ENCODE measurements at places on chromosomes 1 and 21.

GRCh38 chr1:189429610-189430009 lies 1048.1 kb downstream of the BRINP3 start:
- DNase-seq = peak; percentile 15
- H3K4me1 ChIP-seq = no peaks in the 10 kb centered on the region
- H3K27me3 ChIP-seq = no peaks in the 10 kb centered on the region
- no peaks in the 10 kb centered on the region for H3K36me3 ChIP-seq
- H3K4me3 ChIP-seq = no peak overlapping the region

- peaks cover 54% of the 10 kb centered on the region for H3K36me3 ChIP-seq
- no peak overlapping the region for H3K4me3 ChIP-seq
- no peak overlapping the region for H3K27ac ChIP-seq
- DNase-seq = no peak
Observed at GRCh38 chr1:54743416-54744226, 20.7 kb downstream of the PARS2 start.

DNA sequence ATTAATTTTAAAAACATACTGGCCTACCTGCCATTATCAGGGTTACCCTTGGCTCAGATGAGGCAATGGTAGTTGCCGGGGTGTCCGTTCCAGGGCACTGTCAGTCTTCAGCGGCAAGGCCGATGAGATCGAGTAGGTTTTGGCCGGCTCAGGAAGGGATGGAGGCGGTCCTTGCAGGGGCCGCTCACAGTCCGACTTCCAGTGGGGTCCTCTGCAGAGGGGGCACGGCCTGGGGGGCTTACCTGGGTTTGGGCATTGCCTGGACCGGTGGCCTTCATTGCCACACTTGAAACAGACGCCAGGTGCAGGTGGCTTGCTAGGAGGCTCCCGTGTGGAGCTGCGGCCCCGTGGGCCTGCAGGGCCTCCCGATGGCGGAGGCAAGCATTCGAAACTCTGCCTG lies 2.5 kb downstream of the ERVH48-1 start:
- peaks cover 12% of the 10 kb centered on the region for H3K4me1 ChIP-seq
- H3K36me3 ChIP-seq = no peaks in the 10 kb centered on the region
- no peak overlapping the region for H3K4me3 ChIP-seq
- no peak overlapping the region for H3K27ac ChIP-seq

DNA sequence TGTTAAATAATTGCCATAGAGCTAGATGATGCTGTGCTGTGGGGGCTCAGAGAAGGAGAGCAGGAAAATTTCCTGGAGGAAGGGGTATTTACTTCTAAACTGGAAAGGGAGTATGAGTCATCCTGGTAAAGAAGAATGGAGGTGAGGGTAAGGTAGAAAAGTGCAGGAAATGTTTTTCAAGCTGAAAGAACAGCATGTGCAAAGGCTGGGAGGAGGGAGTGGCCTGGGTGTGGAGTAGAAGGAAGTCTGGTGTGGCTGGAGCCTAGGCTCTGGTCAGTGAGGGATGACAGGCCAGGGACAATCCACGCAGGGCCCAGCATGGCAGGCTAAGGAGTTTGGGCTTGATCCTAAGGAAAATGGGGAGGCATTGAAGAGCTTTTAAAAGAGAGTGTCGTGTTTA lies 45.9 kb downstream of the MATN1 start:
- H3K4me3 ChIP-seq = no peak overlapping the region
- no peaks in the 10 kb centered on the region for H3K4me1 ChIP-seq
- H3K36me3 ChIP-seq = no peaks in the 10 kb centered on the region
- DNase-seq = no peak
- H3K27me3 ChIP-seq = no peaks in the 10 kb centered on the region
- H3K27ac ChIP-seq = no peak overlapping the region

DNA sequence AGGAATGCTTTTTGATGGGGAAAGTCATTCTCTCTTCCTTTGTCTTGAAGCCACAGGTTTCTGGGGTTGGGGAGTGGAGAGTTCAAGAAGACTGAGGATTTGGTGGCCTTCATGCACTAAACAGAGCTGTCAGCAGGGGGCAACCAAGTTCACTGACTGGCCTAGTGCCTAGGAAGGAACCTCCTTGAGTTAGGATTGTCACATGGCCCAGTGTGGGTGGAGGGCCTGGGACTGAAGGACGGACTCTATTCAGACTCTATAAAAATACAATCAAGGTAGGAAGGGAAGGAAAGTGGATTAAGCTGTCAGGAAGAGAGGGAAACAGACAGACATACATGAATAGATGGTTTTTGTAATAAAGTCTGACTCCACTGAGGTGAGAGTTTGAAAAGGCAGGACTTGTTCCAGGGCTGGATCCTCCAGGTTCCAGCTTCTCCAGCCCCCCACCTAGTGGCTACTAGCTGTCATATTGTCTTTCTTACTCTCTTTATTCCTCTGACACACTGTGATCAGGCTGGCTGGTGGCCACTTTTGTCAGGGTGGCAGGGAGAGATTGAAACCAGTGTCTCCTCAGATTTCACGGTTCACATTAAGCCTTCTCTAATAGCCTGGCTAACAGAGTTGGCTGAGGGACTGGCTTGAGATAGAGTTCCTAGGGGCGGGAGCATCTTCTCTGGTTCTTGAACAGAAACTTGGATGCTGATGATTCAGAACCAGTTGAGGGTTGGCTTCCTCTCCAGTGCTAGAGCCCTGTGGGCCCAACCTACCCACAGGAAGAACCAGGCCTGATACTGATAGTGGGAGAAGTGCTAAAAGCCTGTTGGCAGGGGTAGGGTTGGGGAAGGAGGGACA lies 4.1 kb upstream of the SH3BGRL3 start:
- H3K27ac ChIP-seq = no peak overlapping the region
- no peaks in the 10 kb centered on the region for H3K27me3 ChIP-seq
- no peak overlapping the region for H3K4me3 ChIP-seq
- H3K4me1 ChIP-seq = peaks cover 9% of the 10 kb centered on the region

DNA sequence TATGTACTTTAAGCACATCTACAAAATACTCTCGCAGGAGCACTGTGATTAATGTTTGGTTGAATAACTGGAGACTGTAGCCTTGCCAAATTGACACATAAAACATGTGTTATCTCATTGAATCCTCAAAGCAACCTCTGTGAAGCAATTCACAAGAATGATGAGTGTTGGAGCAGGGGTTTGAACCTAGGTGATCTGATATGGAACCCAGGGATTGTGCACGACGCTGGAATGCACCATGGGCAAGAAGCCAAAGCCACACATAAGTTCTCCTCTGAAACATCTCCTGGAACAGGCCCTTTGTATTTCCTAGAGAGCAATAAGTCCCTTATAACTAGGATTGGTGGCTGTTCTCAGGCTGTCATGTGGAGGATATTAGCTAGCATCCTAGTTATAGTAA lies 124.6 kb upstream of the IVNS1ABP start:
- no peak overlapping the region for H3K4me3 ChIP-seq
- DNase-seq = no peak
- no peaks in the 10 kb centered on the region for H3K4me1 ChIP-seq
- H3K27ac ChIP-seq = no peak overlapping the region
- no peaks in the 10 kb centered on the region for H3K27me3 ChIP-seq

DNA sequence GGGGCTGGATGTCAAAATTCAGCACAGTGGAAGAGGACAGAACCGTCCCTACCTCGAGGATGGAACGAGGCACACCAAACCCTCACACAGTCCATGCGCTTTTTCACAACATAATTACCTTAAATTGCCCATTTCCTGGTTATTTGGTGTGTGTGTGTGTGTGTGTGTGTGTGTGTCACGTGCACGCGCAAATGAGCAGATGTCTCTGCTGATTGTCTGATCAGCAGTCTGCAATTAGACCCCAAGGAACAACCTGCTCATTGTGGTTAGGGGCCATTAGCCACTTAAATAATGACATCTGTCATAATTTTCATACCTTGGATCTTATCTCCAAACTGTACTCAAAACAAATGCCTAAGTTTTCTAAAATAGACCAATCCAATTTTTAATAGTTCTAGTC lies 23.2 kb downstream of the AVPR1B start:
- H3K4me1 ChIP-seq = no peaks in the 10 kb centered on the region
- no peak overlapping the region for H3K27ac ChIP-seq
- no peak overlapping the region for H3K4me3 ChIP-seq
- no peak for DNase-seq

- no peaks in the 10 kb centered on the region for H3K4me1 ChIP-seq
- H3K4me3 ChIP-seq = no peak overlapping the region
- no peak overlapping the region for H3K27ac ChIP-seq
- H3K27me3 ChIP-seq = no peaks in the 10 kb centered on the region
Observed at GRCh38 chr1:11839727-11840705, 7.6 kb downstream of the NPPA start.

DNA sequence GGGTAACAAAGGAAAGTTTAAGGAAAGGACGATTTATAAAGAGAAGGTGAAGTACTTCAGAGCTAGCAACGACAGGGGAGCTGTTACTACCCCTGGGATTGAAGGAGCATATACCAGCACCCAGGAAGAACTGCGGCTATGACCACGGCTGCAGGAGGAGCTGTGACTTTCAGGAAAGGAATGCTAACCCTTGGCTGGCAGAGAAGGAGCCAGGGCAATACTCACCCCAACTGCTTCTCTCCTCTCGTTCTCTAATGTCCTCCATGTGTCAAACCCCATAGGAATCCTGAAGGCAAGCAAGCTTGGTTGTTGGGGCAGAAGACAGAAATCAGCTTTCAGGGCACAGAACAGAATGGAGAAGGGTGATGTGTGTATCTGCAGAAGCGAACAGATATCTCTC lies 120.5 kb downstream of the TMEM53 start:
- H3K4me3 ChIP-seq = no peak overlapping the region
- peaks cover 2% of the 10 kb centered on the region for H3K4me1 ChIP-seq
- no peaks in the 10 kb centered on the region for H3K27me3 ChIP-seq
- no peak for DNase-seq

DNA sequence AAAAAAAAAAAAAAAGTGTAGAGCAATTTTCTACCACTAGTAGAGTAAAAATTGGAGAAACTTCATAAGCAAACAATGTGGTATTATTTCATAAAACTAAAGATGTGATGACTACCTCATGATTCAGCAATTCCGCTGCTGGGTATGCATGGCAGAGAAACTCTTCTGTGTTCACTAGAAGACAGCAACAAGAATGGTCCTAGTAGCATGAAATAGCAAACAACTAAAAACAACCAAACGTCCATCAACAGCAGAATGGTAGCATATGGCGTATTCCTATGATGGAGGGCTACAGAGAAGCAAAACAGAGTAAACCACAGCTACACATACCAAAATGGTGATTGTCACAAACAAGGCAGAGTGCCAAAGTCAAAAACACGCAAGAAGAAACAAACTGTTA lies 18.9 kb downstream of the HTR1D start:
- no peak for DNase-seq
- H3K4me1 ChIP-seq = peaks cover 4% of the 10 kb centered on the region
- H3K27me3 ChIP-seq = no peaks in the 10 kb centered on the region
- no peak overlapping the region for H3K27ac ChIP-seq
- H3K36me3 ChIP-seq = no peaks in the 10 kb centered on the region

DNA sequence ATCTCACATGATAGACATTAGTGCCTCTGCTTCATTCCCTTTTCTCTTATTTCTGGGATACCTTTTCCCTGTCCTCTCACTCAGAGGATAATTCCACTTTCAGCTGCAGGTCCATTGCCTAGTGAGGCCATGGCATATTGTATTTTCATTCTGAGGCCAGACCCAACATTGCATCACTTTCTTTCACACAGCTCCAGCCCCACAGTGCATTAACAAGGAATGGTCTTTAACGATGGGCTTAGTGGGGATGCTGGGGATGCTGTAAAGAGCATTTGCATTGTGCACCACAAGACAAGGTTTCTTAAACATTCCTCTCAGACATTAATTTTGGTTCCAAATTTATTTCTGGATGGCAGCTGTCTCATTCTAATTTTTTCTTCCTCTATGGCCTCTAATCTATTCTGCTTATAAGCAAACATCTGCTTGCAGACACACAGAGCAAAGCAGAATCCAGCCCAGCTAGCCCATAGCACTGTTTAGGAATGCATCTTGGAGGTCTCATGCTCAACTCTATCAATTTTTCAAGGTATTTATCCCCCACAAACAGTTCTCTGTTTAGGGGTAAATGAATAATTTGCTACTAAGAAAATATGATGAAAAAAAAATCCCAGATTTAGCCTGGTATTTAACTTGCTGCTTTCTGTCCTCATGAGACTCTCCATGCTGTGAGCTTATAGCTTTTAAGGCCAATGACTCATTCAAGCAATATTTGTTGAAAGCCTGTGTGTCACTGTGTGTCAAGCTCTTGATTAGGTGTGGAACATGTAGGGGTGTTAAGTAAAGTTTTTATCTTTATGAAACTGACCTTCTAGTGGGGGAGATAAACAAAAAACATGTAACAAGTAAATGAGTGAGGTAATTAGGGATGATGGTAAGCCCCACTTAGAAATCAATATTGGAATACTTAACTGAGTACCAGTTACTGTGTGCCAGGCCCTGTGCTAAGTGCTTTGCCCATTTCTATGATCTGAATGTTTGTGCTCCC lies 44.5 kb upstream of the CCDC190 start:
- no peak for DNase-seq
- H3K27ac ChIP-seq = no peak overlapping the region
- no peak overlapping the region for H3K4me3 ChIP-seq
- H3K36me3 ChIP-seq = no peaks in the 10 kb centered on the region
- H3K4me1 ChIP-seq = no peaks in the 10 kb centered on the region

DNA sequence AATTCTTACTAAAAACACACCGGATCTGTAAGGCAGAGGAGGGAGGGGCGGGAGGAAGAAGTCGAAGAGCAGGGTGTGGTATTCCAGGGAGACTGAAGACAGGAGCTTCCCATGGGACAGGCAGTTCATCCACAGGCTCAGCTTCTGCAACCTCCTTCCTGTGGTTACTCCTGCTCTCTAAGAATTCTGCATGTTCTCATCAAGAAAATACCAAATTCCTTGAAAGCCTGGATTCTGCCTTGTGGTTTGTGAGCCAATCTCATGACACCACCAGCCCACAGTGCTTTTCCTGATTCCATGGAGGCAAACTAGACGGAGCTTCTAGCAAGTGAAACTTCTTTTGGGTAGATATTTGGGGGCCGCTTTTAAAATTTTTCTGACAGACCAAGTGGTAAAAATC lies 1.1 kb upstream of the ST6GALNAC3 start:
- no peak for DNase-seq
- H3K36me3 ChIP-seq = no peaks in the 10 kb centered on the region
- H3K4me1 ChIP-seq = peaks cover 6% of the 10 kb centered on the region
- no peaks in the 10 kb centered on the region for H3K27me3 ChIP-seq
- H3K4me3 ChIP-seq = no peak overlapping the region

- peaks cover 4% of the 10 kb centered on the region for H3K36me3 ChIP-seq
- no peak overlapping the region for H3K4me3 ChIP-seq
- no peak overlapping the region for H3K27ac ChIP-seq
- no peaks in the 10 kb centered on the region for H3K27me3 ChIP-seq
- no peaks in the 10 kb centered on the region for H3K4me1 ChIP-seq
Observed at GRCh38 chr1:39866767-39867166, 16.5 kb downstream of the TRIT1 start.
